ENCODE measurements at places on chromosomes 3 and 15.

DNA sequence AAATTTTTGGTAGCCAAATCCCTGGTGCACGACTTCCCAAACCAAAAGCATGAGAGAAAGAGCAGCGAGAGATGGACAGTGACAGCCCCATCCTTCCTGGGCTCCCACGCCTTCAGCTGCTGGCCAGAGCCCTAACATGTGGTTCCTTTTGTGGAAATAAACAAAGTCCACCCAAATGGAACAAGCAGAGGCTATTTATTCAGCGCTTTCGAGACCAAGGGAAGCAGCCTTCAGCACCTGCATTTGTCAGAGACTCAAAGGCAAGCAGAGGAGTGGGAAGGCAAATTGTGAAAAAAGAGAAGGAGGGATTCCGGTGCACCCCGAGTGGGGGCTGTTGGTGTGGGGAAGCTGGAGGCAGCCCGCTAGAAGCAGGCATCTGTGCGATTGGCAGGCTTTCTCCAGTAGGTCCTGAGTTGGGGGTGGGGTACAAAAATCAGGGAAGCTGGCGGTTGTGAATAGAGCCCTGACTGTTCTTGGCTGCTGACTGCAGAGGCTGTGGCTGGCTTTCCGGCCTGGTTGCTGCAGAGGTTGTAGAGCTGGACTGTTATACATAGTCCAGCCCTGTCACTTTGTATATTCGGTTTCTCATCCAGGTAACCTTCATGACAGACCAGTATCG lies 427.2 kb downstream of the OCA2 start:
- DNase-seq = no peak

DNA sequence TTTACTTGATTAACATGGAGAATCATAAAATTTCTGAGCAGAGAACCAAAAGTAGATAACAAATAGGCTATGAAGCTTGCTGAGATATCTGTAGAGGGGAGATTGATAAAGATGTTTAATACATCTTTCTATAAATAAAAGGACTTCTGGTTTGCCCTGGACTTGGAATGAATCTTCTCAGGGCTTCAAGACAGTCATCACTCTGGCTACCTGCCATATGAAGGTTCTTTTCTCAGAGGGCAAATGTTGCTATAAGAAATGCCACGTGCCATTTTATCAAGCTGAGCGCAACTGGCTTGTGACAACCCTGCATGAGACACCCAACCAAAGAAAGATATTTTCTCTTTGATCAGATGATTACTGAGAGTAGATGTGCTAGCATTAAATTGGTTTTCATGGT lies 192.5 kb downstream of the WNT5A start:
- no peak for DNase-seq

DNA sequence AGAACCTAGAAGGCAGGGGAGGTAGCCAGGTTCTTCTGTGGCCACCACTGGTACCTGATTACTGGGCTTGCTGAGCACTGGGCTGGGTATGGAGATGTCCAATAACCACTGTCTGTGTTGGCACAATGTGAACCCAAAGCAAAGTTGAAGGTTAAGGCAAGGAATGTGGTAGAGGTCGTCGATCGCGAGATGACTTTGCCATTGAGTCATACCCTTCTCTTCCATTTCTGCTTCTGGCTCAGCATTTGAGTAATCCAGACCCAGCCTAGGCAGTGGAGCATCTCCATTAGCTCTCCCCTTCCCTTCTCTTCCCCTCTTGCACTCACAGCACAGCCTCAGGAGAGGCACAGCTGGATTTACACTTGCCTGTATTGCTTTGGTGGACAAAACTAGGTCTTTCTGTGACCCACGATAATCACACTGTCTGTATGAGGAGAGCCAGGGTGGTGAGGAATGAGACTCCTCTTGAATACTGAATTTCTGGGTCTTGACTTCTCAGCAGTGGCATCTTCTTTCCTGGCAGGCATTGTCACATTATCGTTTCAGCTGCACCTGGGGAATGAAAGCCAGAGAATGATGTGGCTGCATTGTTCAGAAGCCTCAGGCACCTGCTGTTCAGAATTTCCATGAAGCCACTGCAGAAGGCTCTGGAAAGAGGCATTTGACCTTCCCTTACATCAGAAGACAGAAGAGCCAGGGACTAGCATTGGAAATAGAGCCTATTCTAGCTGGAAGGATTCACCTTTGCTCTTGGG lies 272.6 kb downstream of the PDCD6IP start:
- DNase-seq = no peak

GRCh38 chr3:100226712-100227429 lies 33.9 kb upstream of the TBC1D23 start:
- DNase-seq = no peak

- DNase-seq = no peak
These were observed 23.2 kb downstream of the EAF1 start for GRCh38 chr3:15450438-15451215.

GRCh38 chr3:184248454-184249411 lies at the start of gene ALG3:
ALG3 (minus strand) TSS chr3:184248962; CDS start chr3:184248940, 22 bp downstream.
- DNase-seq = peak; percentile 84

- no peak for DNase-seq
These were observed 78.7 kb downstream of the ZNF385D start for GRCh38 chr3:21672303-21672702.

- DNase-seq = no peak
These were observed 9.5 kb upstream of the DOCK3 start for GRCh38 chr3:50665081-50665840.

DNA sequence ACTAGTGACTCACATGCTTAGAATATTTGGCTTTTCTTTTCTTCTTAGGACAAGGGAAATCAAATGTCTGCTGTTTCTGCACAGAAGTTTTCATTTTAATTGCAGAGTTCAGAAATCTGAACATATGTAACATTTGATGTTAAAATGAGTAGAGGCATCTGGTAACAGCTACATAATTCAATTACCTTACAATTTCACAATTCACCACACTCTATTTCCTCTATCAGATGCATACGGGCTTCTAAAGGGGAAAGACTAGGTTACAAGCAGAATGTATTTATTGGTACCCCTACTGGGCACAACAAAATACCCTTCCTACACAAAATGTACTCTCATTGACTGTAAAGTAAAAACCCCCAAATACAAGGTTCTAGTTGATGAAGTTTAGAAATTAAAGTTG lies 176.0 kb downstream of the SOX2 start:
- no peak for DNase-seq

DNA sequence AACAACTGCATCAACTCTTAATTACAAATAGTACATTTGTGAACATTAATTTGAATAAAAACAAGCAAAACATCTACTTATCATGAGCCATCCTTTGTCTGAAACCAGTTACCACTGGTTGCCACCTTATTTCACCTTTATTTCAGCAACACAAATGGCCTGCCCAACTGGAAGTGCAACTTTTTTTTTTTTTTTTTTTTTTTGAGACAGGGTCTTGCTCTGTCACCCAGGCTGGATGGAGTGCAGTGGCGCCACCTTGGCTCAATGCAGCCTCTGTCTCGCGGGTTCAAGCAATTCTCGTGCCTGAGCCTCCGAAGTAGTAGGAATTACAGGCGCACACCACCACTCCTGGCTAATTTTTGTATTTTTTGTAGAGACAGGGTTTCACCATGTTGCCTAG lies 13.1 kb downstream of the WDR82 start:
- DNase-seq = no peak

- DNase-seq = no peak
These were observed 121.0 kb downstream of the P3H2 start for GRCh38 chr3:189999718-190000117.

GRCh38 chr3:125148016-125148812 lies 64.3 kb downstream of the SLC12A8 start:
- DNase-seq = no peak

All from activated CD4-positive, alpha-beta T cell treated with anti-CD3 and anti-CD28 coated beads, Interleukin-2, amount 50 U/mL, for 4 hours (primary cell).